ENCODE measurements at places on chromosomes 1 and 21.

DNA sequence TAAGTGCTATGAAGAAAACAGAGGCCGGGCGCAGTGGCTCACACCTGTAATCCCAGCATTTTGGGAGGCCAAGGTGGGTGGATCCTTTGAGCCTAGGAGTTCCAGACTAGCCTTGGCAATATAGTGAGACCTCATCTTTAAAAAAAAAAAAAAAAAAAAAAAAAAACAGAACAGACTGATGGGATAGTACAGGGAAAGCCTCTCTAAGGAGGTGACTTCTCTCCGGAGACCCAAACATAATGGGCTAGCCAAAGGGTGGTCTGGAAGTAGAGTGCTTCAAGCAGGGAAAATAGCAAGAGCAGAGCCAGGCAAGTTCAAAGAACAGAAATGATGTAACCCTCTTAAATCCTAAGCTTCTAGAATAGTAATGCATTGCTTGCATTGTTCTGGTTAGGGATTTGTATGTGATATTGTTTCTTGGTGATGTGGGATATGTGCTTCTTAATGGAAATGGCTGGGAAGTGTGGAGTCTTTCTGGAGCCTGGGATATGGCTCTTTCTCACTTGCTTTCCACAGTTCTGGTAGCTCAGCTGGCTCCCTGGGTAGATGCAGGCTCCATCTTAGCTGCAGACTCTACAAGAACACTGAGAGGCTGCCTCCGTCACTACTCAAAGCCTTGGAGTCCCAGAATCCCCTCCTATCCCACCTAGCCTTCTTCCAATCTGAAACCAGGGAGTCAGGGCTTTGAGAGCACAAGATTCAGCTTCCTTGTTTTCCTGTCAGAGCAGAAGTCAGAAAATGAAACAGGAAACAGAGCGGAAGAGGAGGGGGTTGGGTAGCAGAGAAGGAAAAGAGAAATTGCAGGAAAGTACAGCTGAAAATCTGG lies 1.9 kb upstream of the PIGV start:
- DNase-seq: no peak

- DNase-seq: no peak
These were observed 142.4 kb downstream of the TLR5 start for GRCh38 chr1:223000632-223001031.

DNA sequence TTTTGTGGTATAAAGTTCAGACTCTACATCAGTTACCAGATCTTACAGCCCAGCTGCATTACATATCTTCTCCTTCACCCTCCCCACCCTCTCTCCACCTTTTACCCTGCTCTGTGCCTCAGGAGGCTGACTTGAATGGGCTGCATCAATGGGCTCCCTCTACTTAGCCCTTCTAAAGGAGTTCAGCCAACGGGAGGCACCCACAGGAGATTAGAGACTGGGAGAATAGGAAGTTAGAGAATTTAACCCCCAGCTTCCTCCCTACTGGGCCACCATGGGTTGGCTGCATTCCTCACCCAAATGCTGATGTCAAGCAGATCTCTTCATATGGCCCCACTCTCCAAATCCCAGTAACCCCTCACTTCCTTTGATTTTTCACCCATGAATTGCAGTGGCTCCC lies 17.1 kb upstream of the DUSP23 start:
- DNase-seq: no peak

DNA sequence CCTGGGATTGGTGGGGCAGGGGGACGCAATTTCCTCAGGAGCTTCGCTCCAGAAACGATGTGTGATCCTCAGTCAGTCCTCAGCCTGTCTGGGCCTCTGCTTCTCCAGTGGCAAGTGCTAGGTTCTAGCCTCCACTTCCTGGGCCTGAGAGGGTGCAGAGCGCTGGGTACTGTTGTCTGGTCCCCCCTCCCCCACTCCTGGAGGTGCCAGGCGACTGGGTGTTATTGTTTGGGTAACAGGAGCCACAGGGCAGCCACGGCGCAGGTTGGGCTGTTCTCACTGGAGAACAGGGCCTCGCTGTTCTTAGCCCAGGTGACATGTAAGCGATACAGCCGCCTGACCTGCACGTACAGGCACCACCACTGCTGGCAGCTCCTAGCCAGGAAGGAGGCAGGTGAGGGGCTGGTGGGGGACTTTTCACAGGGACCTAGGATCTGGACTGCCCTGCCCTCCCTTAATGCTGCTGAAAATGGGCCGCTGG lies 2.1 kb downstream of the RPS6KA1 start:
- no peak for DNase-seq

DNA sequence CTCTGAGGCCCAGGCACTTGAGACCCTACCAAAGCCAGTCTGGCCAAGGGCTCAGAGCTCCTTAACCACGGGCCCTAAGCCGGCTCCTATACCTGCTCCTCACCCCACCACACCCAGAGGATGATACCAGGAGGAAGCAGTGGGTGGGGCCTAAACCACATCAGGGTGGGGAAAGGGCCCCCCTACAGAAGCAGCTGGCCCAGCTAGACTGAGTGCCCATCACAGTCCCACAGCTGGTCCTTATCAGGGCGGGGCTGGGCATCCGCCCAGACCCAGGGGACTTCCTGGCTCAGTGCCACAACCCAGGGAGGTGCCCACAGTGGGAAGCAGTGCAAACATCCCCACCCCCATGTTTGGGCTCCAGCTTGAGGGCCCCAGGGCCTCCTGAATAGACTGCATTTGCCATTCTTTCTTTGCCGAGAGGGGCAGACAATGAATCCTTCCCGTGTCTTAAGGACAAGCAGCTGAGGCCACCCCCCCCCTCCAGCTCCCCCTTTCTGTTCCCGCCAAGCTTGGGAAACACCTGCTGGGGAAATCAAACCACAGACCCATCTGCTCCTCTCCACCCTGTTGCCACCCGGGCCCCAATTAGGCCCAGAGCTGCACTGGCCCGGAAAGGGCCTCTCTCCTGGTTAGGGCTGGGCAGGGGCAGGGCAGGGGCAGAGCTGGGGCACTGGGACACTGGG lies 6.2 kb downstream of the E2F2 start:
- DNase-seq: no peak

GRCh38 chr1:201766131-201766866 lies 62.7 kb upstream of the IPO9 start:
- no peak for DNase-seq

GRCh38 chr1:77473690-77474089 lies 191.9 kb downstream of the AK5 start:
- no peak for DNase-seq

DNA sequence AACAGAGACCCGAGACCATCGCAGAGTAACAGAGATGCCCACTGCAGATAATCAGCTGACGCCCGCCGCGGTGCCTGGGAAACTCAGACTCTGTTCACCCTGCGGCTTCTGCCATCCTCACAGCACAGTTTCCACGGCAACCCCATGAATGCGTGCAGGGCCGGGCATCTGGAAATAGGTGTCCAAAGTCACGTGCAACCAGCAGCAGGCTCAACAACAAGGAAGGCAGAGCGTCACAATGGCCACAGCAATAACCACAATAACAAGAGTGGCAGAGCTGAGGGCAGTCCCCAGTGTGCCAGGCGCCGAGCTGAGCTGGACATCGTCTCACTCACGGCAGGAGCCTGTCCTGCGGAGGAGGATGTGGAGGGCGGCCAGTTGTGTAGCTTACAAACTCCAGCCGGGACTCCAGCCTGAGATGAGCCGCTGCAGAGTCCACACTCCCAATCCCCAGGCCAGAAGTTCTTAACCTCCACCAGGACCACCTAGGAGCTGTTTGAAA lies 102.0 kb downstream of the CRYAA start:
- no peak for DNase-seq

DNA sequence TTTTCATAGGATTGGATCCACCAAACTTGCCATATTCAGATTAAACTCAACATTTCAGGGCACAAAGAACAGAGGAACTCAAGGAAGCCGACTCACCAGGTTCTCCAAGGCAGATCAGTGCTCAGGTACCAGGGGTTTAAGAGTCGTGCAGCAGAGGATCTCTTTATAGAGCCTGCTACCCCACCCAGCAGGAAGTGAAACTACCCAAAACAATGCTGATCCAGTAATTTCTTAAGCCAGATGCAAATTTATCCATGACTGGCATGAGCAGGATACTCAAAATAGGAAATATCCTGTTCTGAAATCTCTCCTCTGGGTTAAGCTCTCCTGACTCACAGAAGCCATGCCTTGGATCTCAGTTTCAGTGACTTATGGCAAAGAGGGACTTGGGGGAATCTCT lies at the start of gene SPRR2A:
Gene SPRR2A (minus strand): TSS at position 138 of the 400 bp plus-strand sequence. CDS start 777 bp downstream, outside the sequence.
- no peak for DNase-seq

DNA sequence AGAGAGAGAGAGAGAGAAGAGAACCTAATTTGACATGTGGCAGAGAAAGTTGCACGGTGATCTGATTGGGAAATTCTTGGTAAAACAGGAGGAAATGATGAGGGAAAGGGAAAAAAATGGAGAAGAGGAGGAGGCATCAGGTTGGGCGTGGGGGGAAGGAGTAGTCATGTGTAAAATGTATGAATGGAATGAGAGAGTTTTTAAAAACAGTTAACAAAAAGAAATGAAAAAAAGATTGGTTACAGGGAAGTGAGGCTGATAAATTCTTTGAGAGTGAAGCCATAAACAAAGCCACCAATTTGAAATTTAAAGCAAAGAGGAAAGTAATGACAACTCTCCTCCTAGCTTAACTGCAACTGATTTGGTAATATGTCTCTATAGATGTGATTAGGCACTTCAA lies 409.2 kb downstream of the USH2A start:
- no peak for DNase-seq

DNA sequence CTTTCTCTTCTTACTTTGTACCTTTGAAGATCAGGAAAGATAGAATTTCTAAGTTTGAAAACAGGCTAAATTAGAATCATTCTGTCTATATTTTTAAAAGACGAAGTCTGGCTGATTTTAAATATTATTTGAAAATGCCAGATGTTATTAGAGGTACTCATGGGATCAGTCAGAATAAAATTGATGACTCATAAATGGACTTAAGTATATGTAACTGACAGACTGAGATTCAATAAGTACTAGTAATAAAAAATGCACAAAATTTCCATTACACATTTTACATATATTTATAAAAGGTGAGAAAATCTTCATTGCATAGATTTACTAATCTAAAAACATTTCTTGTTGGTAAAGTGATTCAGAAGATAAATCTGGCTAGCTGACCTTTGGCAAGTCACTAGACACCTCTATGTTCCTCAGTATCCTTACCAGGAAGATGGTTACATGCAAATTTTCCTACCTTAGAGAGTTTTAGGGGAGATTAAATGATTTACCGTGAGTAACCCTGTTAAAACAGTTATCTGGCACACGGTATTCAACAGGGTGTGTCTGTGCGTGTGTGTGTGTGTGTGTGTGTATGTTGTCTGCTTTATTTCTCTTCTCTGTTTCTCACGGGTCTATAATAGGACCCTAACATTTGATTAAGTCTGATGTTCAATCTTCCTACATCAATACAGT lies 189.0 kb downstream of the RUNX1 start:
- DNase-seq: no peak

DNA sequence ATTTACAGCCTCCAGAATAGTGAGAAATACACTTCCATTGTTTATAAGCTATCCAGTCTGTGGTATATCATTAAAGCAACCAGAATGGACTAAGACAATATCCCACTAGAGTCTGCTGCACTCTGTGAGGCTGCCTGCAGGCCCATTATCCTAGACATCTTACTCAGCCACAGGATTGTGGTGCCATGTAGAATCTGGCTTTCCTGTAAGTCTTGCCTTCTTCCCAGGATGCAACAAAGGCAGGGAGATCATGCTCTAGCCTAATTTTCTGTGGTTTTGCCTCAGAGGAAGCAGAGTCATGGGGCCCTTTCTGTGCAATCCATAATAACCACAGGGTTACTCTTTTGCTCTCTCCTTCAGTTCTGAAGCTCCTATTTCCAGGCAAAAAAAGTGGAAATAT lies 299.1 kb upstream of the DEPDC1 start:
- DNase-seq: no peak

- DNase-seq: no peak
These were observed 13.9 kb upstream of the C1orf141 start for GRCh38 chr1:67148516-67149178.

DNA sequence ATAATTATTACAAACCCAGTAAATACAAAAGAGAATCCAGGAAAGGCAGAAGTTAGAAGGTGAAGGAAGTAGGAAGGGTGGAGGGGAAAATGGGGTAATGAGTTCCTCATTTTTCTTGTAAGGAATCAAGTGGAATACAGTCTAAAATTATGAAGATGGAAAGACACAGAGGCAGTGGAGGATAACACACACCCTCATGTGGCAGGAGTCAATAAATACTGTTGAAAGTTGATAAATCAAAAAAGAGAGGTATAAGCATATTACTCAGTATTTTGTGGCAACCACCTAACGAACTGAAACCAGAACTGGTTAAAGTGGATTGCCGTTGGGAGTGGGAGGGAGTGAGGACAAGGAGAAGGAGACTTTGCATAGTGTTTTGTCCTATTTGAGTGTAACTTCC lies 78.6 kb upstream of the SLC44A3 start:
- no peak for DNase-seq

GRCh38 chr1:154463512-154463990 lies 38.5 kb upstream of the TDRD10 start:
- no peak for DNase-seq

DNA sequence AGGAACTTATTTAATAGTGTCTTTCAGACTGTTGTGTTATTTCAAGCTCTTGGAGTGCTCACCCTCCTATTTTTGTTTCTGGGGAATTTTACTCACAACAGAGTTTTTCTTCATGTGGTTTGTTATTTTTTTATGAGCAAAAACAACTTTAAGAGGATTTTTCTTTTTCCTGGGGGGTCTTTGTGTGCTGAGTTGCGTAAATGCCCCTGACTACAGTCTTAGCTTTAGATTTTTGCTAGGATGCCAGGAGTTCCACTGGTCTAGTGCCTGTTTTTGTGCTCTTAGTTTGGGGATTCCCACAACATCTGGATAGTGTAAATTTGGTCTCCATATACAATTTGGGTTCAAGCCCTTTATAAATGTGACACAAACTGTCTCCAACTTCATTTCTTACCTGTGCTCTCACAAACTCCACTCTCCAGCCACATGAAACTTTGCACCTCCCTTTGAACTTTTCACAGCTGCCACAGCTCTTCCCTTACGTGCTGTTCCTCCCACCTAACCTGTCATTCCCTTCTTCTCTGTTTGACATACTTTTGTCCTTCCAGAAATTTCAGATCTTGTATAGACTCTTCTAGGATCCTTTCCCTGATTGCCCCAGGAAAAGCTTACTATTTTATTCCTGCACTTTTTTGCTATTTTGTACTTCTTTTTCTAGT lies 180.2 kb downstream of the CRB1 start:
- no peak for DNase-seq

DNA sequence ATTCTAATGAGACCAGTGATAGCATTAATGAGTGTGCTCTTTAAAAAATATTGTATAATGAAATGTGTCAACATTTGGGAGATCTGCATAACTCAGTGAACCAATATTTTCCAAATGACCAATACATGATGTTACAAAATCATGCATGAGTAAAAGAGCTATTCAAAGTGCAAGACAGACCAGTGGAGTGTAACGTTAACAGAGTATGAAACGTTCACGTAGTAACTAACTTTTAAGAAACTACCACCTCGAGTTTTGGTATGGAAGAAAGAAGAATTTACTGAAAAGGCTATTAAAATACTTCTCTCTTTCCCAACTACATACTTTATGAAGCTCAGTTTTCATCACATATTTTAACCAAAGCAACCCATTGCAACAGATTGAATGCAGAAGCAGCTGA lies 9.6 kb upstream of the SLC6A9 start:
- DNase-seq: no peak

- no peak for DNase-seq
These were observed 9.2 kb downstream of the PRKAA2 start for GRCh38 chr1:56654126-56654923.

- DNase-seq: no peak
These were observed 42.5 kb downstream of the EPRS1 start for GRCh38 chr1:220003610-220004299.

GRCh38 chr1:58318157-58319005 lies 228.1 kb downstream of the OMA1 start:
- DNase-seq: no peak

- no peak for DNase-seq
These were observed 47.6 kb upstream of the GJA5 start for GRCh38 chr1:147808025-147808424.
